ENCODE measurements at places on chromosomes 3 and 15. TPM values are rescaled to one million over a fixed set of nuclear protein-coding genes. Genes with fewer than 3 reads are reported as not detected.

DNA sequence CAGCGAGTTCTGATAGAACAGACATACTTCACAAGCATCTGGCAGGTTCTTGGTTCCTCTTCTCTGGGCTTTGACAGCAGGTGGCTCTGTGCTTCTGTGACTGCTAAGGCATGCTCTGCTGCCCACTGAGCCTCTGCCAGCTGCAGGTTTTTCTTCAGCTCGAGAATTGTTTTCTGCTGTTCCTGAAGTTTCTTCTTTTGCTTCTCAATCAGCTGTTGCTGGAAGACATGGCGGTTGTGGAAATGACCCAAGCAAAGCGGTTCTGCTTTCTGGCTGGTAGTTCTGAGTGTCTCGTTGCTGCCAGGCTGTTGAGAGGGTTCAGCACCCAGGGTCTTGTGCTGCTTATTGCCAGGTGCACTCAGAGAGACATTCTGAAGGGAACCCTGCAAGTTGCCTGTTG, 50.8 kb downstream of the CCDC191 start:
- no peak for DNase-seq

LIPH gene
- total RNA-seq: 0.63 TPM

SAMD7 gene
- not detected for total RNA-seq

CELF6 gene
- total RNA-seq: 0.57 TPM
